K562 (cell line): ENCODE measurements at places on chromosomes 1 and 21.

- DNase-seq: peak; percentile 74
Measured at GRCh38 chr1:113073479-113073950, 517 bp downstream of the LRIG2 start.

DNA sequence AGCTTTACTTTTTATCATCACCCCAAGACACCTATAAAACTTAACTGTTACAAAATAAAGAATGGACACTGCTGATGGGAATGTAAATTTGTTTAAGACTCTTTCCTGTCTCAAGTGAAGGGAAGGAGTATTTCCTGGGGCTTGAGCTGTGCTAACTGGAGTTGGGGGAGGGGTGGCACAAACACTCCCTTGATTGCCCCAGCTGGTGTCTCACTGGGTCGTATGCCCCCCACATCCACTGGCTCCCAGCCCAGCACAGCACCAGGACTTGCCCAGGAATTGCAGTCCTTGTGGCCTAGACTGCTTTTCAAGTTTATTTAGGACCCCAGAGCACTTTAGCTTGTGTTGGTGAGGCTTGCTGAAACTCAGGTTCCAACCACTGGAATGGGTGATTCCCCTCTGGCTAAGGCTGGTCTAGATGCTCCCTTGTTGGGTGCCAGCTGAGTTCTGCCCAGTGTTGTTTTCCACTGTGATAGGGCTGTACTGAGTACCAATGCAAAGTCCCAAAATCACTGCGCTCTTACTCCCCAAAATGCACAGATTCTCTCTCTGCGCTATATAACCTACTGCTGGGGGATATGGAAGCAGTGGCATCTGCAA, 49.1 kb upstream of the DR1 start:
- DNase-seq: no peak

GRCh38 chr1:91693557-91693956, 192.4 kb downstream of the TGFBR3 start:
- DNase-seq: no peak

- no peak for DNase-seq
Measured at GRCh38 chr1:80341021-80341420, 1334.5 kb upstream of the ADGRL4 start.

DNA sequence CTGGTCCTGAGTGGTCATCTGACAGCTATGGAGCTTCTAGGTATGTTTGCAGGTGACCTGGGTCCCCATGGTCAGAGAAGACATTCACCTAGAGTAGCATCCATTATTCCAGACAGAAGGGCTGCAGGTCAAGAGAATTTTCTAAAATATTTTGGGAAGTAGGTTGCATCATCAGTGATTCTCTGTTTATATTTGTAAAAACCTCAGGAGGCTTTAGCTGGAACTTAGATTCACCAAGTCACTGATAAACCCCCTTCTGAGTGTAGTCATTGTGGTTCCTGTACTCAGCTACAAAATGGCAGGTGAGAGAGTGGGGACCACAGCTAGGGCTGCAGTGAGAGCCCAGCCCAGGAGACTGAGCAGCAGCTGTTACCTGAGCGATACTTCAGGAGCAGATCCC, 78.6 kb downstream of the ABCA4 start:
- DNase-seq: no peak

- DNase-seq: no peak
Measured at GRCh38 chr1:93353286-93353685, 7.6 kb downstream of the DR1 start.

DNA sequence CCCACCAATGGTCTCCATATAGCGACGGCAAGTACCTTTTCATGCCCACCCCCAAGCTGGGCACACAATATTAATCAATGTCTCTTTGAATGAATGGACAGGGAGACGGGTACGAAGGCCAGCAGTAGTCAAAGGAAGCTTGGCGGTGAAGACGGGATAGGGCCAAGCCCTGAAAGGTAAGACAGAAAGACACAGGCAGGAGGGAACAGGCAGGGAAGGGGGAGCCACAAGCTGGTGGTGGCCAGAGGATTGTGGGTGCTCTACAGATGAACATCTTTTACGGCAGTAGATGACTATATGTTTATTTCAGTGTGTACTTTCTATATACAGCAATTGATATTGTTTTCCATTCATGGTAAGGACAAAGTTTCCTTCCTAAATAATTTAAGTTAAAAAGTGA, 16.3 kb downstream of the CAPZB start:
- no peak for DNase-seq

GRCh38 chr1:177020851-177021589, 143.5 kb downstream of the ASTN1 start:
- DNase-seq: no peak

DNA sequence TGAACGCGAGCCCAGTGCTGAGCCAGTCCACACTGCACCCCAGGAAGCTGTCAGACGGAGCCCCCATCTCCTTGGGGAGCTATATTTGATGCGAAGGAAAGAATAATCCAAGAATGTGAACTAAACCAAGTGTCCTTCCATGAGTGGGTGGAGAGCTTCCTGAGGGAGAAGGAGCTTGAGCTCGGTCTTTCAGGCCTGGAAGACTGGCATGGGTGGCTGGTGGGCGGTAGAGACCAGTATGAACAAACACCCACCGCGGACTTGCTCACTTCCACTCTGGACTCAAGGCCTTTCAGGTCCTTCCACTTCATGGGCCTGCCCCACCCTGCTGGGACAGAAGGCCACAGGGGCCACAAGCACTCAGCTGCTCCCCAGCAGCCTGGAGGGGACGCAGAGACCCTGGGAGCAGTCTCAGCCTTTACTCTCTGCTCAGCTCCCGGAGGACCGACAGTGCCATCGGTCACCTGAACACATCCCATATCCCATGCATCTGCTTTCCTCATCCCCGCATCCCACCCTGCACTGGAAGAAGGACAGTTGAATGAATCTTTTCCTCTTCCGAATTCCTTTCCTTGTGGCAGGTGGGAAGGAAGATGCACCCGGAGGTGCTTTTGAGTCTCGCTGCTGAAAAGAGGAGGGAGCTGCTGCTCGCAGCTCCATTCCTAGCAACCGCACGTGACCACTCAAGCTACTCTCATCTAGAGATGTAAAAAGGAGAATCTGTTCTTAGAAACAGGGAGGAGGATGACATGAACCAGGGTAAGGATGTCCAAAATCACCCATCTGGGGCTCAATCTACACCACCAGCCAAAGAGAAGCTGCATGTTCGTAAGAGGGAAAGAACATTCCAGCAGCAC, 92.3 kb downstream of the PGBD5 start:
- DNase-seq: no peak

DNA sequence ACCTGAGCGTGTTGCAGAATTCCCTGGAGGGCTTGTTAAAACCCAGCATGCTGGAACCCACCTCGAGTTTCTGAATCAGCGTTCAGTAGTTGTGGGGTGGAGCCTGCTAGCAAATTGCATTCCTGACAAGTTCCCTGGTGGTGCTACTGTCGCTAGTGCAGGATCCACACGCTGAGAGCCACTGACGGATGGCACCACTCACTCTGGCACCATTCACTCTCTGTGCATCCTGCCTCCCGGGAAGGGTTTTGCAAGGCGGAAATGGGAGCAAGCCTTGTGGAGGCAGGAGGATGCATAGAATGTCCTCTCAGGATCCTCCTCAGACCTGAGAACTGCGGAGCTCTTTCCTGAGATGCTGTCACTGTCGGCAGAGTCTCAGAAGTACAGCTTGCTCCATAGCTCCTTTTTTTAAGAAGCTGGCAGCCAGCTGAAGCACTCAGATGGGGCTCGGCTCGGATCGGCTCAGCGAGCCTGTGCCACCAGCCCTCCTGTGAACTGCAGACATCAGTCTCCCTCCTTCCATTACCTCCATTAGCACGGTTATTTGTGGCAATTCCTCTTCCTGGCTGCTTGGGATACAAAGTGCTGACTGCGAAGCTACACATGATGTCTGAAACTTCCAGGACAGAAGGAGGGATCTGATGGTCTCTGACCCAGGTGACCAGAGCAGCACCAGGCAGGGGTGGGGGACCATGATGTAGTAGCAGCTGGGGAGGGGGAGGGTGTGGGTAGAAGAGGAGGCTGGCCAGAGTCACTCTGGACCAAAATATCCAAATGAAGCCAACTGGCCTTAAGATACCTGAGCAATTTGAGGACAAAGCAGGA, 89.6 kb downstream of the C1orf94 start:
- DNase-seq: no peak

- no peak for DNase-seq
Measured at GRCh38 chr1:234135501-234135900, 231.0 kb downstream of the SLC35F3 start.

GRCh38 chr1:46488343-46489168, 1.1 kb upstream of the DMBX1 start:
- no peak for DNase-seq

- DNase-seq: no peak
Measured at GRCh38 chr1:186829686-186830587, 1.2 kb downstream of the PLA2G4A start.

DNA sequence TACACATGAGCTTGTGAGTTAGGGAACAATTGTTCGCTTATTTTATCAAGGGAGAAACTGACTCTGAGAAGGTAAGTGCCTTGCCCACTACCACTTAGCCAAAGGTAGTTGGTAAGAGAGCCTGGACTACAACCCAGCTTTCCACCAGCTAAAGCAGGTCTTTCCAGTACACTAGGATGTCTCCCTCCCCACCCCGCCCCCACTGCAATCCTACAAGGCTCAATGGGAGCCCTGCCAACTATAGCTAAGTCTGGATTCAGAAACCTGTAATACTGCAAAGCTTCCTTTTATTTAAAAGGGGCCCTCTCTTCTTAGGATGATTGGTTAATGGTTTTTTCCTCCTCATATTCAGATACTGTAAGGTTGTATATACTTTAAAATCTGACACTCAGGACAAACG, 102.0 kb upstream of the C8B start:
- no peak for DNase-seq

DNA sequence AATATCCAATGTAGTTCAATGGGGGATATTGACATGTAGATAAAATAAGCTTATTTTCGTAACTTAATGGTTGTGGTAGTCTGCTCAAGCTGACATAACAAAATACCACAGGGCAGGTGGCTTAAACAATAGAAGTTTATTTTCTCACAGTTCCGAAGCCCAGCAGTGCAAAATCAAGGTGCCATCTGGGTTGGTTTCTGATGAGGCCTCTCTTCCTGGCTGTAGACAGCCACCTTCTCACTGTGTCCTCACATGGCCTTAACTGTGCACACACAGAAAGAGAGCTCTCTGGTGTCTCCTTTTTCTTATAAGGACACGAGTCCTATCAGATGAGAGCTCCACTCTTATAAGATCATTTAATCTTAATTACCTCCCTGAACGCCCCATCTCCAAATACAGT, 64.8 kb upstream of the IPO9 start:
- no peak for DNase-seq

GRCh38 chr1:42945164-42945563, 13.5 kb downstream of the SLC2A1 start:
- no peak for DNase-seq

- DNase-seq: no peak
Measured at GRCh38 chr1:29441916-29442668, 205.8 kb downstream of the PTPRU start.

DNA sequence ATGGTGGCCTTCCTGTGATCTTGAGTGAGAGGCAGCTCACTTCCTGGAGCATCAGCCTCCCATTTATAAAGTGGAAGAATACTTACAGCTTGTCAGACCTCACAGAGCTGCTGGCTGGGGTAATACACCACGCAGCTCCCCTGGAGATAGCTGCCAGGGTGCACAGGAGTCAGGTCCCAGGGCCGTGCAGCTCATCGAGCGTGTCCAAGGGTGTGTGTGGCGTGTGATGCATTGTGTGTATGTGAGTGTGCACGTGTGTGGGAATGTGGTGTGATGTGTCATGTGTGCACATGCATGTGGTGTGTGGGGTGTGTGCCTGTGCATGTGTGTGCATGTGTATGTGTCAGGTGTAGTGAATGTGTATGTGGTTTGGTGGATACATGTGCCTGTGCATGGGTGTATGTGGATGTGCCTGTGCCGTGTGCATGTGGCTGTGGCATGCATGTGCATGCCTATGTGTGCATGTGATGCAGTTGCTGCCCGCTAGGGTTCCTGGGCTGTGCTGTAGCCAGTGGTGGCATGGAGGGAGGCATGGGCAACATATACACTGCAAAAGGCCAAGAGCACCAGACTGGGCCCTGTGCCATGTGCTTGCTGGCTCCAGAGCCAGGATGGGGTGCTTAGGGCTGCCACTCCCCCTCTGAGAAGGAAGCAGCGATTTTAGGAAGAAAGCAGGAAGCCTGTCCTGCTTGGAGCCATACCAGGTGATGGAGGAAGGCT, 24.6 kb downstream of the WNT3A start:
- DNase-seq: no peak

DNA sequence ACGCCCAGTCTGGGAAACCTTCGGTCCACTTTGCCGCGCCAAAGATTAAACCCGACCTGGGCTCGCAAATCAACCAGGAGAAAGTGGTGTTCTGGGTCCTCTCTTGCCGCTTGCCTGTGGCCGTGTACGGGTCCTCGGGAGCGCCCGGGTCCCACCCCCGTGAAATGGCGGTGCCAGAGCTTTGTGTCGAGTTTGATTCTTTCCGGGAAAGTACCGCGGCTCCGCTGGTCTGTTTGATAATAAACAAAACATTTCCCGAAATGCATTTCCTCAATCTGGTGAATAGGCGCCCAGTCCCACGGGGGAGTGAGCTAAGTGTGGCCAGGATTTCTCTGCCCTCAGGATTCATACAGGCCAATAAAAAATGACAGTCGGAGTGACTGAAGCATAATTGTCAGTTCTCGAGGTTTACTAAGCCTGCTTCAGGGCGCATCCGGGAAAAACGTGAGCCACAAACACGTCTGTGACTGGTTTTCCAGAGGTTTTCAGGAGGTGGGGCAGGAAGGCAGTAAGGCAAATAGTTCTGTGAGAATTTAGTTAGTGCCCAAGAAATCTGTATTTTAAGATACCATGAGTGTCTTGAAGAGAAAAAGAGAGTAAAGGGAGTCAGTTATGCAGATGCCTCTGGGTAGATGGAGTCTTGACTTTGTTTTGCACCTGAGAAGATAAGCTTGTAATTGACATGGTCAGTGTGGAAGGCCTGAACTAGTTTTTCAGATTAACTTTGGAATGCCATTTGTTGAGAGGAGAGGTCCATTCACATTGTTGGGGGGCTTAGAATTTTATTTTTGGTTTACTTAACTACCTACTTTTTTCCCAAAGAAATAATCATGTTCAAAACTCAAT, 675 bp downstream of the IFNAR1 start:
- DNase-seq: peak; percentile 56

GRCh38 chr1:9628541-9629444, 22.7 kb upstream of the PIK3CD start:
- no peak for DNase-seq

- no peak for DNase-seq
Measured at GRCh38 chr21:28944296-28944695, 48.4 kb downstream of the LTN1 start.

GRCh38 chr1:230422221-230422981, 3.7 kb downstream of the PGBD5 start:
- no peak for DNase-seq

DNA sequence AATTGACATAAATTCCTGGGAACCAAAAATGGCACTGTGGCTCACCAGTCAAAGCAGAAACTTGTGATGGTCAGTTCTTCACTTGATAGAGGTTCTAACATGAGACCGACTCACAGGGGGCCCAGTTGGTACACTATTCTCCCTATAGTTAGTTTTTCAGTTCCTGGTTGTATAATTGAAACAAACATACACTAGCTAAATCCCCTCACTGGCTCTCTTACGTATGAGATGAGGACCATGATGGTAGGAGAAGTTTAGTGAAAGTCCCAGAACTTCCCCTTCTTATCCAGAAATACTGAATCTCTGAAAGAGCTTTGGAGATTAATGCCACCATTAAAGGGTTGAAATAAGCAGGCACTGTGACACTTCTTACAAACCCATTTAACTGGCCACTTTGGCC, 2.8 kb upstream of the S100B start:
- DNase-seq: no peak
